ENCODE measurements at places on chromosomes 4 and X.

DNA sequence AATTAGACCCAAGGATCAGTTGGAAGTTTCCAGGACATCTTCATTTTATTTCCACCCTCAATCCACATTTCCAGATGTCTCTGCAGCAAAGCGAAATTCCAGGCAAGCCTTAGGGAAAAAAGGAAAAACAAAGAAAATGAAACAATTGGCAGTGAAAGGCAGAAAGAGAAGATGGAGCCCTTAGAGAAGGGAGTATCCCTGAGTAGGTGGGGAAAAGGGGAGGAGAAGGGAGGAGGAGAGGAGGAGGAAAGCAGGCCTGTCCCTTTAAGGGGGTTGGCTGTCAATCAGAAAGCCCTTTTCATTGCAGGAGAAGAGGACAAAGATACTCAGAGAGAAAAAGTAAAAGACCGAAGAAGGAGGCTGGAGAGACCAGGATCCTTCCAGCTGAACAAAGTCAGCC, at the start of gene PLP1:
PLP1 (plus strand) TSS at position 295 of the 400 bp plus-strand sequence. CDS start 156 bp downstream, outside the sequence.
- DNase-seq, result no peak

DNA sequence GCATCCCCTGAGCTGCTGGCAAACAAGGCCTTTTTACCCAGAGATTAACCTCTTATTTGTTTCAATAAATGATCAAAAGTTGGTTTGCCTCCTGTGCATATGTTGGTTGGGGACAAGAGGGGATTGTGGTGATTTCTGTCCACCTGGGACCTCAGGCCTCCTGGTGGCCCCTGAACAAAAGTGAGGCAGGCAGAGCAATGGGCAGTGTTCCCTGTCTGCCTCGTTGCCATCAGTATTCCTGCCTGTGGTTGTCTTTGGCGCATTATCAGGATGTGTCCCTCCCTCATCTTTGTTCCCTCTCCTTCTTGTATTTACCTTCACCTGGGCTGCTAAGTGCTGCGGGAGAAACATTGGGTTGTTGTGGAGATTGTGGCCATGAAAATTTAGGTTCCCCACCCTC, 65.3 kb upstream of the DRD5 start:
- DNase-seq, result no peak

DNA sequence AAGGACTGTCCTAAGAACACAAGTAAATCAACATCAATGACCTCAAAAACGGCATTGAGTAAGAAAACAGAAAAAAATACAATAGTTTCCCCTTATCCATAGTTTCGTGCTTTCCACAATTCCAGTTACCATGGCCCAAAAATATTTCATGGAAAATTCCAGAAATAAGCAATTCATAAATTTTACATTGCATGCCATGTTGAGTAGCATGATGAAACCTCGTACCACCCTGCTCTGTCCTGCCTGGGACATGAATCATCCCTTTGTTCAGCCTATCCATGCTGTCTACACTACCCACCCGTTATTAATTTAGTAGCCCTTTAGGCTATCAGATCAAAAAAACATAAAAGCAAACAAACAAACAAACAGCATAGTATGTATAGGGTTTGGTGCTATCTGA, 51.1 kb downstream of the KLF3 start:
- no peak for DNase-seq

DNA sequence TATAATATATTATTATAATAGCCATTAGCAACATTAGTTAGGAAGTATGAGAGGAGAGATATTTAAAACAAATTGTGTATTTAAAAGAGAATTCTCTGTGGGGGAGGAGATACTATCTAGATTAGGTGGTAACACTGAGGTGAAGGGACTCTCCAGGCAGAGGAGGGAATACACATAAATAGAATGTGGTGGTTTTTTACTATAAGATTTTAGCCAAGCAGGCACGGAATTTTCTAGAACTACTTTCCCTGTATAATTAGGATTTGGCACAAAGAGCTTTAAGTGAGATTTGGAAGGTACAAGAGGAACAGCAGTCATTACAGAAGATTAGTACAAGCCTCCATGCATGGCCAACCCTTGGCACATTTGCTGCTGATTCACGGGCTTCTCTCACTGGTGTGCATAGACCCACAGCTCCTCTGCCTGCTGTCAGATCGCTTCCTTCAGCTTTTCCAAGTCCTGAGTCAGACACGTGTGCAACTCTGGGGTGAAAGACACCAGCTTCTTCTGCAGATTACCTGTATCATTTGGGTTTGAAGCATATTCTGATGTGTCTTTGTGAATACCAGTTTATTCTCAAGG, 685.5 kb downstream of the KCTD8 start:
- peak; percentile 96 for DNase-seq

GRCh38 chr4:10135260-10135659, 18.7 kb upstream of the WDR1 start:
- no peak for DNase-seq

DNA sequence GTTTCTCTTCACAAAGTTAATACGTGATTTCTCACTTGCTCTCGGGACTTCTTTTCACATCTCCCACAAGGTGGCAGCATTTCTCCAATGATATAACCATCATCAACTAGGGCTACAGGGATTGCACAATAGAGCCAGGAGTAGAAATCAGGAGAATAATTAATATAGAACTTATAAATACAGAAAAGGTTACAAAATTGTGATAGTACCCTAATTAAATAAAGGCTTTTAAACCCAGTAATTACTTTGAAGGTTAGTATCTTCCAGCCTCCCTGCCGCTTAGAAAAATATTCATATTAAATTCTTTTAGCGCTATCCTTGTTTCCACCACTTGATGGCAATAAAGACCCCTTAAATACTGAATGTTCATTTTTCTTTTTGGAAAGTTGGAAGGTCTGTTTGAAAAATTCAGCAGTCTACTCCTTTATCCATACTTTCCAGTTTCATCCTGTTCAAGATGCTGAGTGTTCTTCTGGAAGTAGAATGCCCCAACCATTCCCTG, 65.8 kb downstream of the RASGEF1B start:
- peak; percentile 84 for DNase-seq

DNA sequence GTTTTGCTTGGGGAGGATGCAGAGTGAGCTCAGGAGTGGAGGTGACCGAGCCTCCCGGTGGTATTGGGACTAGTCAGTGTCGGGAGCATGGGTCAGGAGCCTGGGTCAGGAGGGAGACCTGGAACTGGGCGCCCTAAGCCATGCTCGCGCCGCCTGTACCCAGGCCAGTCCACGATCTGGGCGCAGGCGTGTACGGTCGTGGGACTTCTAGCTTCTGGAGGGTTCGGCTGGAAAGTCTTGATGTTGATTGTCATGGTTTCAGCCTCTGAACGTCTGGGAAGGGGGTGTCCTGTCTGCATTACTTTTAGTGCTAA, 244 bp downstream of the EIF2S3 start:
- no peak for DNase-seq

- DNase-seq, result no peak
Observed at GRCh38 chrX:136261321-136261720, 10.1 kb upstream of the MAP7D3 start.

DNA sequence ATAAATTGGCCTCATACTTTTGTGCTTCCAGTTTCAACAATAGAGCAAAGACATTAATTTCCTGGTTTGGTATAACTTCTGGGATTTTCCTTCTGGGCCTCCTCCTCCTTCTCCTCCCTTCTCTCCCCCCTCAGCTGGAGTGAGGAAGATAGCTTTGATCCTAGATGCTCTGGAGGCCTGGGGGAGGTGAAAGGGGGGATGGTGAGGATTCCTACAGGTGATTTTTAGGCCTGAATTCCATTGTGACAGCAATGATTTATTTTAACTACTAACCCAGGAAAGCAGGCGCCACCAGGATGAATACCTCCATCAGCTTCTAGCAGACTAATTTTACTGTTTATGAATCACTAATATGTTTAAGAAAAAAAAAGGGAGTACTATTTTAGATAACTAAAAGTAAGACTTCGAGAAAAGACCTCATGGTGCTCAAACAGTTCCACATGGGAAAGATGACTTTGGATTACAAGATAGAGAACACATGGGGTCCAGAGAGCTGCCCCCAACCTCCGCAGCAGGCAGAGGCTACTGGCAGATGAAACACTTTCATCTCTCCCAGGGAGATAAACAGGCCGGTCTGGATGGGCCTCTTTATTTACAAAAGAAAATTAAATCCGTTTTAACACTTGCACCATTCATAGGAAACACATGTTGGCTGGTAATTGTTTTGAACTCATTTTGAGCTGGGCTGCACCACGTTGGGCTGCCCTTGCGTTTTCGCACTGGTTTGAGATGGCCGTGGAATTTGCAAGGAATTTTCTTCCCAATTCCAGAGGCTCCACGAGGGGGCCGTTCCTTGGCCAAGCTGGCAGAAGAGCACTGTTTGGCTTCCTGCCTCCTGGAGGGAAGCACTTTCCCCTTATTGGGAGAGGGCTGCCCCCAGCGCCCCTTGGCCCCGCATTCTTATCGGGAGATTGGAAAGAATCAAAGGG, 125.1 kb upstream of the STX18 start:
- DNase-seq, result peak; percentile 93

DNA sequence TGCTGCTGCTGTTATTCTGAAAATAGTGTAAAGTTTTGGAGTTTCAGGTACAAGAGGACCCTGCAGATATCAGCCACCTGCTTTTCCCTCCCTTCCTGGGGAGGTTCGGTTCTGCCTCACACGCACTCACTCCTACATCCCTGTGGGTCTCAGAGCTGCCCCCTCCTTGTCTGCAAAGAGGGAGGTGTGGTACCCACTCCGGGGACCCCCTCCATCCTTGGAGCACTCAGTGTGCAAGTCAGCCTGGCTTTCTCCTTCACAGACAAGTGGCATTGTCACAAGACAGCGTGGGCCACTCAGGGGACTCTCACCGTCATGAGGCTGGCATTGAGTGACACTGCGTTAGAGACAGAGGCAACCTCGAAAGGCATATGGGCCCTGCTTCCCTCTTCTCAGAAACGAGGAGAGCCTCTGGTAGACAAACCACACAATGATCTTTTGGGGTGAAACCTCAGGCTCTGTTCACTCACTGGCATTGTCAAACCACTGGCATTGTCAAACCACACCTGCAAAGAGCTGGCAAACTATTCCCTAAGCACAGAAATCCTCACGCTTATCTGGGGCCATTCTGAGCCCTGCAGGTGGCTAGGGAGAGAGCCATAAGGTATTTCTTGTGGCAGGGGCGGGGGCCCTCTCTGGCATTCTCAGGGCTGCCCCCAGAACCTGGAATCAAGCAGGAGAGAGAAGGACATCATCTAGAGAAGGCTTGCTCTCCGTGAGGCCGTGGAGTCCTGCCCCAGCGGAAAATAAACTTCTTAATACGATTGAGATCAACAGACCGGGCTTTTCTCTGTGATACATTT, 285.0 kb downstream of the SHOX start:
- no peak for DNase-seq

- no peak for DNase-seq
Observed at GRCh38 chr4:154507156-154507555, 15.6 kb upstream of the DCHS2 start.

DNA sequence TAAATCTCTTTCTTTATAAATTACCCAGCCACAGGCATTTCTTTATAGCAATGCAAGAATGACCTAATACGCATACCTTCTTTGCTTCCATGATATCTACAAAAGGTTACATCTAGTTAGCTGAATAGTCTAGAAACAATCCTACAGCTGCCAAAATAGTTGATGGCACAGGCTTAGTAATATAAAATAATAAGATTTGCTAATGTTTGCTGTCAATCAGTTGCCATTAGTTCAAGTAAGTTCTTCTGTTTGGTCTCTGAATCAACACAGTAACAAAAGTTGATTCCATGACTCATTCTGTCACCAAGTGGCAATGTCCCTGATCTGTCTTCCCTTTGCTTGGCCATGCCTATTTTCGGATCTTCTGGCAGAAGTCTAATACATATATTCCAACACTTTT, 470.2 kb downstream of the SPRY1 start:
- DNase-seq, result no peak

DNA sequence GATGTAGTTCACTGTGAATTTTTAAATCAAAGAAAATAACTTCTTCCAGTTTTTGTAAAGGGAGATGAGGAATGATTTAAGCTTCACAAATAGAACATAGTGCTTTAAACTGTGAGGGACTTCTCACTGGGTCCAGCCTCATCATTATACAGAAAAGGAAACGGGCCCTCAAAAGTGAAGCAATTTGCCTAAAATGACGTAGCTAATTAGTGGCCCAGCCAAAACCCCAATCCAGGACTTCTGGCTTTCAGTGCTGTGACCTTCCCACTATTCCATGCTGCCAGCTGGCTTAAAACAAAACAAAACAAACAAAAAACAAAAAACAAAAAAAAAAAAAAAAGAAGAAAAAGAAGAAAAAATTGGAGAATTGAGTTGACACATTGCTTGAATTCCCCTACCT, 45.0 kb upstream of the STOX2 start:
- DNase-seq, result no peak

GRCh38 chr4:41323706-41324105, 67.0 kb downstream of the UCHL1 start:
- no peak for DNase-seq

DNA sequence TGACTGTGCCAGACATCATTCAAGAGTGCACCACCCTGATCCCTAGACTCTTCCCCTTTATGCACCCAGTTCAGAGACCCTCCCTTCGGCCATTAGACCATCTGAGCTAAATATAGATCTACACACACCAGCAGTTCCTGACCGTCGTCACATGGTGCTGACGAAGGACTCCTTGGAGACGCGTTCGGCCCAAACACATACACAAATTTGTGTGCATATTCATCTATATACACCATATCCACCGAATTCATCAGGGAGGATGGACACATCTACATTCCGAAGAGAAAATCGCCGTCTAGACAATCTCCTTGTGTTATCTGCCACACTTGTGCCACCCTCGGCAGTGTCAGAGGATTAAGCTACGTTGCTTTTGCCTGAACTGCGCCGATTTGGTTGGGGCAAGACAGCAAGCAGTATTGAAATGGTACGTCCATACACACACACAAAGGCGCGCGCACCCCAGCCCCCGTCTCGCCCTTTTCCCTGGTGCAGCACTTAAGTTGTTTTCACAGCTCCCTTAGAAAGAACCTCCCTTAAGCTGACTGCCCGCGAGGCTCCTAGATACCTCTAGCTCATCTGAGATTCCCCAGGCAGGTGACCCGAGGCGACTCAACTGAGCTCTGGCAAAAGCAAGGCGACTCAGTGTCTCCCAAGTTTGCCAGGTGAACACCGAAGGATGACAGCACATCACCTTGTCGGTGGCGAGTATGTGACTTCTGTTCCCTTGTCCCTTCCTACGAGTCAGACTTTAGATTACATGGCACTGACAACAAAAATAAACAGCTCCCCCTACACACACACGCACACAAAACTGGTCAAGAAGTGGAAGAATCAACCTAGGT, 1.0 kb downstream of the RASGEF1B start:
- DNase-seq, result peak; percentile 58

DNA sequence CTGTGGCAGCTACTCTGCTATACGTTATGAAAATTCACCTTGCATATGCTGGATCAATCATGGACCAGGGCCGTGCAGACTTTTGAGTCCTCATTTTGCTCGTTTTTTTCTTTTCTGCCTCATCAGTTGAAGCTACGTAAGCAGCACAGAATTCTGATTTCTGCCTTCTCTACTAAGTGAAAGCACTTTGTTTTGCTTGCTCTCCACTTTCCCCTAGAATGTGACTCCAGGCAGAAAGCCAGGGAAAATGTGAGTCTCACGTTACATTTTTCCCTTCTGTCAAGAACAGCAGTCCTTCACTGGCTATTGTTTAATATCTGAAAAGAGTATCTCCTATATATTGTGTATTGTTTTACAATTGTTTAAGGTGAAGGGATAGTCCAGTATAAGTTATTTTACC, 1840.1 kb downstream of the PCDH7 start:
- no peak for DNase-seq
